Stromal cell of bone marrow (primary cell): ENCODE measurements at places on chromosomes 2 and 18.

DNA sequence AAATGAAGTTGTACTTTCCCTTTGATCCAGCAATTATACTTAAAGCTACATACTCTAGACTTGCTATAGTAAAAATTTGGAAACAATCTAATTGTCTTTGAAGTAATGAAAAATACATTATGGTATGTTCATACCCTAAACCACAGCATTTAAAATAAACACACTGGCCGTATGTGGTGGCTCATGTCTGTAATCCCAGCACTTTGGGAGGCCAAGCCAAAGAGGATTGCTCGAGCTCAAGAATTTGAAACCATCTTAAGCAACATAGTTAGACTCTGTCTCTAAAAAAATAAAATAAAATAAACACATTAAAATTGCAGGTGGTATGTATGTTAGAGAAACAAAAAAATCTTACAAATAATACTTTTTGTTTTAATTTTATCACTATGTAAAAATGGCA, 208.1 kb upstream of the KLHL14 start:
- no peak for DNase-seq

- DNase-seq, result no peak
Measured at GRCh38 chr2:212523756-212524155, 14.8 kb downstream of the ERBB4 start.

GRCh38 chr2:37377187-37377532, 32.7 kb downstream of the QPCT start:
- no peak for DNase-seq

DNA sequence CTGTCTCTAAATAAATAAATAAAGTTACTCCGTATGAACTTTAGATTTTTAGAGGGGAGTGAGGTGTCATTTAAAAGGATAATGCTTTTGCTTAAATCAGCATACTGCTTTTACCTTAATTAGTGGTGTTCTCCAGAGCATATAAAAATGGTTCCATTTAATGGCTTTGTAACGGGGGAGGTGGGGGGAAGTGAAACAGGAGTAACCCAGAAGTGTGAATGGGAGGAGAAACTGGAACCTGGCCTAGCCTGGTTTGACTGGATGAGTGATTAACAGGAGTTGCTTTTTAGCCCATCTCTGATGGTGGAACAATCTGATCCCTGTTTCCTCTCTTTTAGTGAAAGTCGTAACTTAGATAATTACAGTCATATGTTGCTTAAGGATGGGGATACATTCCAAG, 1.6 kb downstream of the CNDP2 start:
- no peak for DNase-seq

- DNase-seq, result no peak
Measured at GRCh38 chr18:77316641-77317040, 67.0 kb downstream of the GALR1 start.
